ENCODE measurements at places on chromosomes 2 and 18.

DNA sequence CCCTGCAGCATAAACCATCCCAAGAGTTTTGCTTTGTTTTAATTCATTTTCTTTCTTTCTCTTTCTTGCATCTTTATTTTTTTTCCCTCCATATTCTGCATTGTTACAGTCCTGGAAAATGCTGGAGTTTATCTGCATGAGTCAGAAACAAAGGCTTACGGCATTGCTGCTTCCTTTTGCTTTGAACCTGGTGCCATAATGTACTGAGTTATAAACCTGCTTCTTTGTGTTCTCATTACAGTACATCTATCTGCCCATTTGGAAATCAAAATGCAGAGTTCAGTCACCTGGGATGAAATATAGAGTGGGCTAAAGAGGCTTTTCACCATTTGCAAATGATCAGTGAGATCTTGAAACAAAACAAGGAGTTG lies 1009.2 kb upstream of the FANCL start:
- DNase-seq, result no peak

- DNase-seq, result no peak
Measured at GRCh38 chr2:169240405-169240804, 121.9 kb downstream of the LRP2 start.

GRCh38 chr2:6777626-6778025 lies 88.1 kb downstream of the CMPK2 start:
- DNase-seq, result no peak

- DNase-seq, result no peak
Measured at GRCh38 chr2:145228506-145228905, 708.6 kb upstream of the ZEB2 start.
